ENCODE measurements at places on chromosomes 7 and 10.
A peak's percentile ranks its signal among the peaks of the same experiment; 100 is the strongest.

GRCh38 chr7:50276483-50276882, 28.0 kb upstream of the IKZF1 start:
- no peak for DNase-seq

- no peak for DNase-seq
These were observed 287.2 kb downstream of the HGF start for GRCh38 chr7:81482600-81483186.

- no peak for DNase-seq
These were observed 45.4 kb downstream of the DKK1 start for GRCh38 chr10:52359441-52359840.

DNA sequence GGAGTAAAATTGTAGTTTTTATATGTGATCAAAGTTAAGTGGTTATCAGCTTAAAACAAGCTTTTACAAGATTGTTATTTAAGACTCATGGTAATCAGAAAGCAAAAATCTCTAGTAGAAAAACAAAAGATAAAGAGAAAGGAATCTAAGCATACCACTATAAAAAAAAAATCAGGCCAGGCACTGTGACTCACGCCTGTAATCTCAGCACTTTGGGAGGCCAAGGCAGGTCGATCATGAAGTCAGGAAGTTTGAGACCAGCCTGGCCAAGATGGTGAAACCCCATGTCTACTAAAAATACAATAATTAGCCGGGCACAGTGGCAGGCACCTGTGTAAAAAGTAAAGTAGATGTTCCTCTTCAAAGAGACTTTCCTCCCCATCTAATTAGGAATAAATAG, 265.9 kb upstream of the NRP1 start:
- DNase-seq = no peak

DNA sequence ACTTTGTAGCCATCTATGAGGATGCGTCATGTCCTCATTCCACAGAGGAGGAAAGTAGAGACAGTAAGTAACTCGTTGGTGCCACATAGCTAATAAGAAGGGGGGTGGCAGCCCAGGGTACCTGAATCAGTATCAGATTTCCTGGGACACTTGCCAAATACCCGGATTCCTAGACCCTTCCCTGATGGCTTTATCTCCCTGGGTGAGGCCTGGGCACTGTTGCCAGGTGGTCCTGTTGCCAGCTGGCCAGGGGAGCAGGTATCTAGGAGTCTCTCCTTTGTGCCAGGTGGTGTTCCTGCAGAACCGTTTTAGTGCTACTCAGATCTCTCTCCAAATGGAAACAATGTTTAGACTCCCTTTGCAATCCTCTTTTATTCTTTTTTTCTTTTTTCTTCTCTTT, 12.7 kb downstream of the SLC29A3 start:
- no peak for DNase-seq

DNA sequence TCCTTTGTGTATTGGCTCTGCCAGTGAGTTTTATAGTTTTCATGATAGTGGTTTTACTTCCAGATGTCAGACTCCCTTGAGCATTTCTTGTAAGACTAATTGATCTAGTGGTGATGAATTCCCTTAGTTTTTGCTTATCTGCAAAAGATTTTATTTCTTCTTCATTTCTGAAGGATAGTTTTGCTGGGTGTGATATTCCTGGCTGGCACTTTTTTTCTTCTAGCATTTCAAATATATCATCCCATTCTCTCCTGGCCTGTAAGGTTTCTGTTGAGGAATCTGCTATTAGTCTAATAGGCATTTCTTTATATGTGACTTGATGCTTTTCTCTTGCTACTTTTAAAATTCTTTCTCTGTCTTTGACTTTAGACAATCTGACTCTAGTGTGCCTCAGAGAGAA, 64.8 kb downstream of the SLC16A9 start:
- no peak for DNase-seq

- peak; percentile 65 for DNase-seq
These were observed 344.6 kb upstream of the SHH start for GRCh38 chr7:156156734-156157408.

DNA sequence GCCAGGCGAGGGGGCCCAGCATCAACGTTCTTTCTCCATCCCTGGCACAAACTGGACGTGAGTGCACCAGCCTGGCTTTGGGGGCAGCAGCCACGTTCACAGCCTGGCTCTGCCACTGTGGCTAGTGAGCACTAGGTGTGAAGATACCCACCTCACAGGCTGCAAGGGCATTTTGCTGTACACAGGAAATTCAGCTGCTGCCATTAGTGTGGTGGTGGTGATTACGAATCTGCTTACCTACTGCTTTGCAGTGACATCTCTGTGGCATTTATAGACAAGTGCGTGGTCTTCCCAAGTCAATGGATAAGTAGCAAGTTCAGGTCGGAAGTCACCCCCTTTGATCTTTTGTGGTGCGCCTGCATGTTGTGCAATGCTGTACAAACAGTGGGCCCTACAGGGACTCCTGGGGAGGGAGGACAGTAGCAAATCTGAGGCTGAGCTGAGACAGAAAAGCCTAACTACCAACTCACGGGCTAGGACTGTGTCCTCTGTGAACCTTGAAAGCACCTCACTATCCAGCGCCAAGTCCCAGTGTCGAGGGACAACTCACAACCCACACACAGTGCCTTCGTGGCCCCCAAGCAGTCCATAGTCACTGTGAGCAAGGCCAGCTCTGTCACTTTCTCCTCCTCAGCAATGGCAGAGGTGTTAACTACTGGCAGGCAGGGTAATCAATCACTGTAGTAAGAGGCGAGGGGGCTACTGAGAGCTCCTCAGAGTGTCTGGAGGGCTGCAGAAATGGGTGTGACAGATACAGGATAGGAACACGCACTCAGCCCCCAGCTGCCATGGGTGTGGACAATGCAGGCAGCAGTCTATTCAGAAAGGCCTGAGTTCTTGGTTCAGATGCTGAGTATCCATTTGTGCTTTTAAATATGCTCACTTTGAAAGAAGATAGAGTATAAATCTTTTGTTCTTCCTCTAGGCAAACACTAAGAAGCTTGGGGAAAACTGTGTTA, 17.0 kb upstream of the MMP21 start:
- no peak for DNase-seq

GRCh38 chr7:73829505-73829904, 1.3 kb upstream of the CLDN4 start:
- no peak for DNase-seq

- no peak for DNase-seq
These were observed 16.2 kb upstream of the COL17A1 start for GRCh38 chr10:104101902-104102301.

DNA sequence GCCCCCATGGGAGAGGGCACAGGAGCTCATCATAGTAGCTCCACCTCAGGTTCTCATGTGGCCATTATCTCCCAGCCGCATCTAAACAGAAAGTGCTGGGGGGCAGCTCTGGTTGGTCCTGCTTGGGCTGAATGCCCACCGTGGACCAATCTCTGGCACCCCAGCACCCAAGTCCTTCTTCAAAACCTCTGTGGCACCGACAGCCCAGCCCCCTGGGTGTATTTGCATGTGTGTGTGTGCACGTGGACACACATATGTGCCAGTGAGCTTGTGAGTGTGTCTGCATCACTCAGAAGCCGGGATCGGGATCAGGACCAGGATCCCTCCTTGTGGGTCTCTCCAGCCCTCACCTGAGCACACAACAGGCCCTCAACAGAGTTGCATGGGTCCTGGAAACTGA, 68.2 kb downstream of the ALOX5 start:
- no peak for DNase-seq

GRCh38 chr10:88618496-88618895, 31.9 kb downstream of the LIPJ start:
- DNase-seq = no peak

GRCh38 chr7:159049266-159050025, 95.2 kb downstream of the VIPR2 start:
- no peak for DNase-seq

DNA sequence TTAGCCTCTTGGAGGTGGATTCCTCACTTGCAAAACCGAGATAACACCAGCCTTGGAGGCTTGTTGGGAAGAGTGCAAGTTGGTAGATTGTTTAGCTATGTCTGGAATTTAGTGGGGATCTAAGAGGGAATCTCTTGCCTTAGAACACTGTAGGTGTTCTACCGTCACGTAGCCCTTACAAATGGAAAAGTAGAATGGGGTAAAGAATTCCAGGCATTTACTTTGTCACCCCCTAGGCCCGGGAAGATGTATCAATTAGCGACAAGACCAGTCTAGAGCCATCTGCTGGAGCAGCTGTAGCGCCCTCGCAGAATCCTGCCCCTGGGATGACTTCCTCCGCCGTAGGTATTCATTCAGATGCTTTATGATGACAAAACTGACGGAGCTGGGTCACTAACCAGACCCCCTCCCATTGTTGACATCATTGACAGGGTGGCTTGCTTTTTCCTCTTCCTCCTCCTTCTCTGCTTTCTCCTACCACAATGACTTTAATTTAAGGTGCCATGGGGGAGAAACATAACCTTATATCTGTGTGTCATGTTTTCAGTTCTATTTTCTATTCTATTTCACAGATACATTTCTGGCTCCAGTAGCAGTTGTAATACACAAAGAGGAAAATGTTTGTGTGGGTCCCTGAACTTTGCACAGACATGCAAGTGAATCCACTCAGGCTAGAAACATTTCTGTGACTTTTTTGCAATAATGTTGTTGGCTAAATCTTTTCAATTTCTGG, 262.6 kb upstream of the LYZL1 start:
- DNase-seq = no peak

- DNase-seq = peak; percentile 72
These were observed 652 bp downstream of the KAZALD1 start for GRCh38 chr10:101062232-101063049.

GRCh38 chr10:123496375-123496774, 169.8 kb upstream of the GPR26 start:
- DNase-seq = no peak

DNA sequence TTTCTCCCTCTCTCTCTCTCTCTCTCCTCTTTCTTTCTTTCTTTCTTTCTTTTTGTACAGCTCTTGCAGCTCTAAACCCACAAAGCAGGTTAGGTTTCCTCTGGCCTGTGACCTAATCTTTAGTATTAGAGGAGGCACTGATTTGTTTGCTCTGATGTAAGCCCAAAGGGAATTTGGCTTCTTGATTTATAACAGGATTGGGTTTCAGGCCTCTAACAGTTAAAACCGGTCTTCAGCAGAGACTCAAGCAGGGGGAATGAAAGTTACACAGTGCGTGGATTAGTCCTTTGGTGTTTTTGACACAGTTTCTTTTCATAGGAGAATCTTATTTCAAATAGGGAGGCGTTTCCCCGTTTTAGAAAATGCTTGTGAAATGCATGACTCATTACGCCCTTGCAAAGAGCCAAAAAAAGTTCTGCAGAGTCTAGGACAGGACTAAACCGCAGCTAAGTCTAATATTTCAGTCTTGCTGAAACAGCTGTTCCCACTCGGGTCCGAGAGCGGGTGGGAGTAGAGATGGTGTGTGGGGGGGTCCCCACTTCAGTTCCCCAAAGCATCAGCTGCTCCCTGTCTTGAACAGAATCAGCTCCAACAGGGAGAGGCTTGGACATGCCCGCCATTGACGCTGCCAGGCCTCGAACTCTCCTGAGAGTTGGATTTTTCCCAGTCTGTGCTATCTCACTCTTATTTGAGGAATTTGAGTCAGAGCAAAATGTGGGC, 296.5 kb upstream of the PITRM1 start:
- peak; percentile 22 for DNase-seq

DNA sequence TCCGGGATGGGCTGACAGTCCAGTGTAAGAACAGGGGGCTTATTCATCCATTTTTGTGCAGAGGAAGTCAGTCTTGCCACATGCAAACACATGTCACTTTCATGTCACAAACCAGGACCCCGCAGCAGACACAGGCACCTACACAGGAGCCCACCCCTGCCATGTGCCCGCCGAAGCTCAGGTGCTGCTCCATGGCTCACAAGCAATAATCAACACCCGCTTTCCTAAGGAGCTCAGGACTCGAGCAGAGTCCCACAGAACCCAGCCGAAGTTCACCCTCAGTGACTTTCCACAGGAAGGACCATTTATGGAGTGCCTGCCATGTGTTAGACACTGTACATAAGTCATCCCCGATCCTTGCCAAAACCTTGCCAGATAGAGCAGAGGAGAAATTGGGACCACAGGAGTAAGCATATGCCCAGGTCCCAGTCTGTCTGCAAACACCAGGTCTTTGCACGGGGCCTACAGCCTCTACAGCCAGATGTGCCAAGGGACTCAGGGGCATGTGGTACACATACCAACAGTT, 99.4 kb downstream of the EBF3 start:
- no peak for DNase-seq

DNA sequence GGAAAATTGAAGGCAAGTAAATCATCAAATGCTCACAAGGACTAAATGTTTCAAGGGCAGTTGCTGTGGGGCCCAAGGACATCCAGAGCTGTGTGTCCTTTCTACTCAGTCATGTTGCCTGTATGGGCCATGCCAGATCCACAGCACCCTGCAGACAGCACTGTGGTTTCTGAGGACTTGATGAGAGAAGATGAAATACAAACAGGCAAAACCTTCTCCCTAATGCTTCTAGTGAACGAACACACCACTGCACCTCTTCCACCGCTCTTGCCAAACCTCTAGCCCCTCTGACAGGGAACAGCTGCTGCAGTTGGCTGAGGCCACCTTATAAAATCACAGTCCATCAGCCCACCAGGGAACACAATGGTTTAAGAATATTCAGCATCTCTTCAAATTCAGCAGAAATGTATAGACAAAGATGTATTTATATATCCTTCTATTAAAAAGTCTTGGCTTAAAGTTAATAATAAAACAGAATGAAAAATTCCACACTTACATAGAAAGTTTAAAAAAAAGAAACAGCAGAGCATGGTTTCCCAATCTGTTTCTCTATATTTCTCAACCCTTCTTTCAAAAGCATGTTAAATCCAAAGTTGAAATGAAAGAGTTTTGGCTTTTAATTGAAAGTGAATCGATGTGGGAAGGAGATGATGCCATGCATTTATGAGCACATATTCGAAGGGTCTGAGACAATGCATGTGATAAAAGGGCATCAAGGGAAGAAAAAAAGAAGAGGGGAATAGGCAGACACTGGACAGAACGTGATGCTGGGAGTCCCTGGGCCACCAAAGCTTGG, 14.0 kb downstream of the CYP3A7 start:
- no peak for DNase-seq

- no peak for DNase-seq
These were observed at the start of gene NRP1 for GRCh38 chr10:33334153-33334804. Gene NRP1 (minus strand): TSS chr10:33334667. CDS start chr10:33334382, 285 bp downstream.

DNA sequence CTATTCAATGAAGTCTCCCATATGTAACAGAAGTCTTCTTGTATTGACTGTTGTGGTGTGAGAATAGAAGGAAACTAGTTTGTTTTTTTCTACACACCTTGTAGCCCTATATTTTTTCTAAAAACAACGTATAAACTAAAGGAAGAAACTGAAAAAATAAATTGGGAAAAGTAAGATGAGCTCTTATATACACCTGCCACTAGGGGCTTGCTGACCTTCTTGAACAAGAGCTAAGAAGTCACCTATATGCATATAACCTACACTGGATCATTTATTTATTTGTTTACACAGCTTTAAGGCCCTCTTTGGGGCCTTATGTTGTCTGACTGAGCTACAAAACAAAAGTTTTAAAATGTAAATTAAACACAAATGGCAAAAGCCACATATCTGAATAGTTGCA, 383.0 kb downstream of the HPSE2 start:
- DNase-seq = no peak

DNA sequence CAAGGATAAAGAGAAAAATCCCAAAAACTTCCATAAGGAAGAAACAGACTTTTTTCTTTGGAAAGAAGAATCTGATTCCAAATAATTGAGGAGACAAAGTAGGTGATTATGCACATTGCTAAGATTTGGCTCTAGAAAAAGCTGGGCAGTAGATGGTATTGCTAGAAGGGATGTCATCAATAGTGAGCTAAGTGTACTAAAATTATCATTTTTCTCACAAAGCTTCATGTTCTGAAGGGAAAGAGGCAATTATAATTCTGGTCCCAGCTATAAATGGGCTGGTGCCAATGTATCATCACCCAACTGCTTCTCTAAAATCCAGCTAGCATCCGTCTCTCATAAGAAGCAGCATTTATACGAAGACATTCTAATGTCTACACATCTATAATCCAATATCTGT, 23.9 kb downstream of the STEAP1 start:
- no peak for DNase-seq

Data from HEK293T (cell line).